ENCODE measurements at places on chromosomes 4 and X.

DNA sequence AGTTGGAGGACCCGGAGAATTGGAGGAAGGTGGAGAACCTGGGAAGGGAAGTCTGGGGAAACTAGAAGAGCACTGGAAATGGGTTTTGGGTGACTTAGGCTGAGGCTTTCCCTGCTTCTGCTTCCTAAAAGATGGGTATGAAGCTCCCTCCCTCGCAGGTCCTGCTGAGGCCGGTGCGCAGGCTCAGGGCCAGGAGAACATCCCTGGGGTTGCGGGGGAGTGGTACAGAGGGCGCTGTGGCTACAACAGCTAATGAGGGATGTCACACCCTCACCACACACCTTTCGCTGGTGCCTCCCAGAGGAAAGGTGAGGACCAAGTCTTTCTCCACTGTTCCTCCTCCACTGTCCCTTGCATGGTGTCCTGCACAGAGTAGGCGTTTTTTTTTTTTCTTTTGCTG is 15.8 kb downstream of the APLN start:
- no peak for DNase-seq

- DNase-seq, result no peak
Measured at GRCh38 chrX:42955349-42955748, 177.4 kb upstream of the PPP1R2C start.

DNA sequence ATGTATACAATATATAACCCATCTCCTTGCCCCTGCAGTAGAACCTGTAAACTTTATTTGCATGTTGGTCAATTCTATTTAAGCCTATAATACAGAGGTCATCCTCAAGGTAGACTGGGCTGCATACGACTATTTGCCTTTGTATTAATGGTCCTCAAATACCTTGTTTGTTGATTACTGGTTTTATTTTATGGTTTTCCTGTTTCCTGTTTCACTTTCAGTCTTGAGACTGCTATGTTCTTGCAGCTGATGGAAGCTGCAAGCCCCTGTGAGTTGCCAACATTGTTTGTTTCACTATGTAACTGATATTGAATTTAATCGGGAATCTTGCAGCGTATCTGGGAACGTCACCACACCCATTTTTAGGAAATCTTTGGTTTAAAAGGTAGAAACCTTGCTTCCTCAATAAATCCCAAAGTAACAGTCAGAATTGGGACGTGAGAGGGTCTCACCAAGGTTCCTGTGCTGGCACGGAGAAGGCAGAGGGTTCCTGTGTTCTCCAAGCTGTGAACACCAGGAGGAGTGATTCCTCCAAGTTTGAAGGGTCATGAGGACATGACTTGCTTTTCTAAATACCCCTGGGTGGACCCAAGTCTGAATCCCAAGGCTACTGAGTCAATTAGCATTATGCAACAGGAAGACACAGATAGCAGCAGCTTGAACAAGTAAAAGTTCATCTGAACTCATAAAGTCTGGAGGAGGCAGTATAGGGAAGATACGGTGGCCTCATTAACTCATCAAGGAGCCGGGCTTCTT is 110.6 kb upstream of the PNPLA4 start:
- no peak for DNase-seq

DNA sequence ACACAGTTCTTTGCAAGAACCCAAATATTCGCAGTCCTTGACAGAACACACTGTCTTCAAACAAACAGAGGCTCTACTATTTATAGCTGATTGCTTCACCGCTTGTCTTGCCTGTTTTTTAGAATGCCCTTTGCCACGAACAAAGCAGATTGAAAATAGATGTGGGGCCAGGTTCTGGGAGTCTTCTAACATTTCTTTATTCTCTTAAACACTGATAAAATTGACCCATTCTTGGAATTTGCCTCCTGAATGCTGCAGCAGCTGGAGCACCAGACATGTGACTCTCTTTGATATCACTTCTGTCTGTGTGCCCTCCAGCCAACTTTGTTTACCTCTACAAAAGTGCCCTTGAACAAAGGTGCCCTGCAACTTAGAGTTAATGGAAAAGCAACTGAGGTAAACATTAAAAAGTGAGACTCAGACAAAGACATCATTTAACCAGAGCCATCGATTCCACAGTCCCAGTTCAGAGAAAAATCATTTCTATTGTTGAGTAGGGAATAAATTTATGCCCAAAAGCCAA is 64.2 kb upstream of the SPP1 start:
- no peak for DNase-seq

GRCh38 chr4:87375719-87376291 is 15.2 kb downstream of the HSD17B11 start:
- DNase-seq, result no peak

DNA sequence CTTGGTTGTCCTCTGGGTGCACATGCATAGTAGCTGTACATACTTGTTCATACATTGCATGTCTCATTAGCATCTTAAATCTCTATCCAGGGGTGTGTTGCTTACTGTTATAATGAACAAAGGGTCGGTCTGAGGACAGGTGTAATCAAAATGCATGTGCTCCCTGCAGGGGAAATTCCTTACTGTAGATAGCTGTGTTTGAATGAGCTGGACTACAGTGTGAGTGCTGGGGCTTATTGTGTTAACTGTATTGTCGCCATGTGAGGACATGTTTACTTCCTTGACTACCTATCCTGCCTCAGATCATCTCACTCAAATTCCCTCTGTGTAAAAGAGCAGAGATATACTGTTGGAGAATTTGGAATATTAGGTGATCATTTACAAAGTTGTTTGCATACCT is 98.7 kb downstream of the KLHL34 start:
- DNase-seq, result no peak

DNA sequence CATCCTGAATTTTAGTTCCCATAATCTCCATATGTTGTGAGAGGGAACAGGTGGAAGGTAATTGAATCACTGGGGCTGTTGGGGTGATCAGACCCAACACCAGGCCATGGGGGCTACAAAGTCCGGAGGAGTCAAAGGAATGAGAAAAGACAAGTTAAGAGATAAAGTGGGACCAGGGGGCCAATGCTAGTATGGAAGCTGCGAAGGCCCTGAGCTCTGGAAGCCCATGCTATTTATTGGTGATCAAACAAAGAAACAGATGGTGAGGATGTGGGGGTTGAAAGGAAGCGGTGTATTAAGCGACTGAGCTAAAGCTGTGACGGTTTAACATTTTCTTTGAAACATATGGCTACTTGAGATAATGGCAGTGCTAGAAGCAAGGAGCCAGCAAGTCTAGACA is 132.8 kb downstream of the PDGFC start:
- no peak for DNase-seq

GRCh38 chr4:80336582-80336981 is 1.1 kb downstream of the CFAP299 start:
- DNase-seq, result no peak

GRCh38 chr4:185115827-185116232 is 27.2 kb upstream of the SLC25A4 start:
- DNase-seq, result no peak

DNA sequence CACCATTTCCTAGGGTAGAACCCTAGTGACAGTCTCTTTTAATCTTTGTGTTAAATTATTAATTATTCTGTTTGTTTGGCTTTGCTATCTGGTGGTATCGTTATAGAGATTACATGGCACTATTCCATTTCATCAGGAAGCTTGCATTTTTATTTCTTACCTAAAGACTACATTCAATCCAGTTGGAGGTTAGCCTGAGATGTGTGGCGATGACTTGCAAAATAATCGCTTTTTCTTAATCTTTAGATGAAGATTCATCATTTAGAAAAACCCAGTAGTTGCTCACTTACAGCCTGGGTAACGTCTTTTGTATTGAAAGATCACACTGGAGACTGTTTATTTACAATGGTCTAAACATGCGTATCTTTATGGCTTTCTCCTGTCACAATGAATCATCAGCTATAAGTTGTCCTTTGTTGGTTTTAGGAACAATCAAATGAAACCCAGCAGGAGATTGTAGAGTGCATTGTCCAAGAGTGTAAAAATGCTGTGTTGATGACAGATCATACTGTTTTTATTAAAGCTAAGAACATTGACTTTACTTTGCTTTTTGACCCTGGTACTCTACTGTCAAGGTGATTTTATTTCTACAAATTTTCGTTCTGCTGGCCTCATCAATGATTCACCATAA is 281.7 kb upstream of the PITX2 start:
- no peak for DNase-seq

- no peak for DNase-seq
Measured at GRCh38 chr4:186624951-186625350, 69.6 kb upstream of the MTNR1A start.

GRCh38 chrX:41009850-41010846 is 75.1 kb upstream of the USP9X start:
- peak; percentile 11 for DNase-seq

- no peak for DNase-seq
Measured at GRCh38 chr4:109155682-109156283, 146.7 kb downstream of the COL25A1 start.

- DNase-seq, result no peak
Measured at GRCh38 chr4:78922207-78922606, 17.0 kb downstream of the PAQR3 start.

DNA sequence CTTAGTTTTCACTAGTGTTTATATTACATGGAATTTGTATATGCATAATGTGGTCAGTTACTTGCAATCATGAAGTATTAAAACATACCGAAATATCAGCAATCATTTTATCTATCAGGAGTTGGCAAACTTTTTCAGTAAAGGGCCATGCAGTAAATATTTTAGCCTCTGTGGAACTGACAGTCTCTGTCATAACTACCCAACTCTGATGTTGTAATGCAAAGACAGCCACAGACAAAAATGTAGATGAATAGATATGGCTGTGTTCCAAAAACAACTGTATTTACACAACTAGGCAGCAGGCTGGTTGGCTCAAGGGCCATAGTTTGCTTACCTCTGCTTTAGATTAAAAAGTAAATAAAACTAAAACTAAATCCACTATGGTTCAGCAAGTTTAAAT is 200.2 kb downstream of the HS3ST1 start:
- no peak for DNase-seq
